ENCODE measurements at places on chromosomes 1 and 21.

DNA sequence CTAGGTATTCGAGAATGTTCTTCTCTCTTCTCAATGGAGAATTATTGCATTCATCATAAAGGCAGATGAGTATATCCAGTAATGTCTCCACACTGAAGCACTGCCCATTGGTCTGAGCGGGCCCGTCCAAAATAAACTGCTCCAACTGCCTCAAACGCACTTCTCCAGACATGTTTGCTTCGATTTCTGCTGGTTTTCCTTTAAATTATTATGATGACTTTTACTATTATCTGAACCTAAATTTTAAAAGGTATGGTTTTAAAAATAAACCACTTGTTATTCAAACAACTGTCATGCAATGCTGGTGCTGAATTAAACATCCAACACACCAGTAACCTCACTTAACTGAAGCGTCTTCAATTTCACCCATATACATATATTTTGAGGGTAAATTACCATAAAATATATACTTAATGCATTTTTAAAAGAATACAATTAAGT, 1.3 kb downstream of the CDC42BPA start:
- no peak for DNase-seq

GRCh38 chr1:38022810-38023209, 10.3 kb downstream of the UTP11 start:
- DNase-seq: no peak

DNA sequence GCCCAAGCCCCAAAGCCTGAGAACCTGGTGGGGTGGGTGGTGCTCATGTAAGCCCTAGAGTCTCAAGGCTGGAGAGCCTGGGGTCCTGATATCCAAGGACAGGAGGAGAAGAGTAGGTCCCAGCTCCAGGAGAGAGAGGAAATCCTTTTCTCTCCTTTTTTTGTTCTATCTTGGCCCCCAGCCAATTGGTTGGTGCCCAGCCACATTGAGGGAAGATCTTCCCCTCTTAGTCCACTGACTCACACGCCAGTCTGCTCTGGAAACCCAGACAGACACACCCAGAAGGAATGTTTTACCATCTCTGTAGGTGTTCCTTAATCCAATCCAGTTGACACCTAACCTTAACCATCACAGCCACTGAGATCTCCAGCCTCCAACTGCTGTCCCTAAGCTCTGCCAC, 16.2 kb upstream of the LIN9 start:
- no peak for DNase-seq

GRCh38 chr1:7111853-7112252, 326.6 kb downstream of the CAMTA1 start:
- no peak for DNase-seq

DNA sequence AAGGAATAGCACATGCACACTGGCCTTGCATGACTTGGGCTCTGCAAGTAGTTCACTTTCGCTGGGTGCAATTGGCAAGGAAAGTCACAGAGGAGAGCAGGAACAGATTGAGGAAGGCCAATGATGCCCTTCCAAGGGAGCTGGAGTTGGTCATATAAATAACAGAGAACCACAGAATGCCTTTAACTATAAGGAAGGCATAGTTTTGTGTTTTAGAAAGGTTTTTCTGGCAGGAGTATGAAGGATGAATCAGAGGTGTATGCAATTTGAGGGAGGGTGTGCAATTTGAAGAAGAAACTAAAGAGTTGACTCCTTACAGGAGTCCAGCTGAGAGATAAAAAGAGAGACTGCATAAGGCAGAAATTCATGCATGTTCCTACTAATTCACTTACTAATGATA, 112.1 kb downstream of the PHTF1 start:
- DNase-seq: no peak

DNA sequence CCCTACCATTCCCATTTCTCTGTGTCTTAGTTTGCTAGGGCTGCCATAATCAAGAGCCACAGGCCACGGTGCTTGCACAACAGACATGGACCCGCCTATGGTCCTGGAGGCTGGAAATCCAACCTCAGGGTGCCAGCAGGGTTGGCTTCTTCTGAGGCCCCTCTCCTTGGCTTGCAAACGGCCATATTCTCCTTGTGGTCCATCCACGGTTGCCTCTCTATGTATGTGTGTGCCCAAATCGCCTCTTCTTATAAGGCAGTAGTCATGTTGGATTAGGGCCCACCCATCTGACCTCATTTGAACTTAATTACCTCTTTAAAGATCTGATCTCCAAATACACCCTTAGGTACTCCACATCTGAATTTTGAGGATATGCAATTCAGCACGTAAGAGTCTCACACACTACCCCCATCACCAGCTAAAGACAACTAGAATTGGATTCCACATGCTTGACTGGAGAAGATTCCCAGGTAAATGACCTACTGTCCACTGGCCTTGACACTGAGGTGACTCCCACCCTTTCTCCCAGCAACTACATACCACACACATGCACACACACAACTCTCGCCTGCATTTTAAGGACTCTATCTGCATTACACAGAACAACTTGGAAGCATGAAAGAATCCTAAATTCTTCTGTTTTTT, 28.3 kb upstream of the TMEM51 start:
- DNase-seq: no peak

DNA sequence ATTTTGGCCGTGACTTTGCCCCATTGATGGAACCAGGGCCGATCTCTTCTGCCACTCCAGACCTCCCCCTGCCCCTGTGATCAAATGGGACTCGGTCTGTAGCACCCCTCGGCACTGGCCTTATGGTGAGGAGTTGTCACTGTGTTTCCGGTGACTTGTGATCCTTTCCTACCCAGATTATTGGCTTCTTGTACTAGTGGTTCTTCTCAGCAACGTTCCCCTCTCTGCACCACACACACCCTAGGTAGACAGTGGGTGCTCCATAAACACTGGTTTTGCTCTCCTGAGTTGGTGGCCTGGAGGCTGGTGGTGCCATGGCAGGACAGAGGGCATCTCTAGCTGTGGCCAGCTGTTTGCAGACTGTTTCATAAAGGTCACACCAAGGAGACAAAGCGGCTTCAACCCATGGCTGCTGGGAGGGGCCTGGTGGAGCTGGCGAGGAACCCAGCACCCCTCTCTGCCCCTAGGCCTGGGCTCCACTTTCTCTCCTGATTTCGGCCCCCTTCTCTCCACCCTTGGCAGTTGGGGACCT, 50.7 kb downstream of the DHRS3 start:
- no peak for DNase-seq

GRCh38 chr1:19087737-19088594, 122.1 kb downstream of the UBR4 start:
- no peak for DNase-seq

DNA sequence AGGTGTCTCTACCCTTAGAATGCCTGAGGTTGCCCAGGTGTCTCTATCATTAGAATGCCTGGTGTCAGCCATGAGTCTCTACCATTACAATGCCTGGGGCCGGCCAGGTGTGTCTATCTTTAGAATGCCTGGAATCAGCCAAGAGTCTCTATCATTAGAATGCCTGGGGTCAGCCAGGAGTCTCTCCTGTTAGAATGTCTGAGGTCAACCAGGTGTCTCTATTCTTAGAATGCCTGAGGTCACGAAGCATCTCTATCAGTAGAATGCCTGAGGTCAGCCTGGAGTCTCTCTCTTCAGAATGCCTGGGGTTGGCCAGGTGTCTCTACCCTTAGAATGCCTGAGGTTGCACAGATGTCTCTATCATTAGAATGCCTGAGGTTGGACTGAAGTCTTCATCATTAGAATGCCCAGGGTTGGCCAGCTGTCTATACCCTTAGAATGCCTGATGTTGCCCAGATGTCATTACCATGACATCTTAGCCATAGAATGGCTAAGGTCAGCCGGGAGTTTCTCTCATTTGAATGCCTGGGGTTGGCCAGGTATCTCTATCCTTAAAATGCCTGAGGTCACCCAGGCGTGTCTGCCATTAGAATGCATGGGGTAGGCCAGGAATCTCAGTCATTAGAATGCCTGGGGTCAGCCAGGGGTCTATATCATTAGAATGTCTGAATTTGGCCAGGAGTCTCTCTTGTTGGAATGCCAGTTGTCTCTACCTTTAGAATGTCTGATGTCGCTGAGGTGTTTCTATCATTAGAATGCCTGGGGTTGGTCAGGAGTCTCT, 44.0 kb downstream of the RNF187 start:
- DNase-seq: no peak

GRCh38 chr1:203969846-203970245, 103.1 kb upstream of the SOX13 start:
- DNase-seq: no peak

- no peak for DNase-seq
Measured at GRCh38 chr1:41485605-41486004, 1.1 kb upstream of the EDN2 start.

DNA sequence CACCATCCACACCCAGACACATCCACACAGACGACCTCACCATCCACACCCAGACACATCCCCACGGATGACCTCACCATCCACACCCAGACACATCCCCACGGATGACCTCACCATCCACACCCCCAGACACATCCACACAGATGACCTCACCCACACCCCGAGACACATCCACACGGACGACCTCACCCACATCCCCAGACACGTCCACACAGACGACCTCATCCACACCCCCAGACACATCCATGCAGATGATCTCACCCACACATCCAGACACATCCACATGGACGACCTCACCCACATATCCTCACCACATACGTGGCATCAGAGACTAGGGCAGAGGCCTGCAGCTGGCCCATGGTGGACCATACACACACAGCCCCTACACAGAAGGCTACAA, 14.7 kb upstream of the FABP3 start:
- no peak for DNase-seq

DNA sequence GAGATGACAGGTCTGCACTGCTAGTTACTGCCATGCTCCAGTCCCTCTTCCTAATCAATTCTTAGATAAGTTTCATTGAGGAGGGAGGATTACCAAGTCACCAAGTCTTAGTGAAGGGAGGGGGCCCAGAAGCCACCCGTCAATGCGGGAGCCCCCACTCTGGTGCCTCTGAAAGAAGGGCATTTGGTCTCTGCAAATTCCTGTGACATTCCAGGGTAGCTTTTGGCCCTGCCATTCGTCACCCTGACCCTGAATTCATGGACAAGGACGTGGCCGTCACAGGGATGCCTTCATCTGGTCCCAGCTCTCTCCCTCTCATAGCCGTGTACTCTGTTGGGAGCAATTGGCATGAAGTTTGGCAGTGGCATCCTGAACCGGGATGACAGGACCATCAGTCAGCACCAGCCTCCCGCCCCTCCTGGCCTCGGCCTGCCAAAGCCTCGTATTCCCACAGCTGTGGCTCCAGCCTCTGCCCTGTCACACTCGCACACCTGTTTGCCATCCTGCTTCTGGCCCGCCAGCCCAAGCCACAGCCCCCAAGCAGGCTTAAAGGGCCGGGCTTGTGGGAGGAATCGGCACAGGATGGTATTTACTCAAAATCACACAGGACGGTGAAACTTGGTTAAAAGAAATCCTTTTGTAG, 150.7 kb downstream of the CLIC6 start:
- DNase-seq: no peak

DNA sequence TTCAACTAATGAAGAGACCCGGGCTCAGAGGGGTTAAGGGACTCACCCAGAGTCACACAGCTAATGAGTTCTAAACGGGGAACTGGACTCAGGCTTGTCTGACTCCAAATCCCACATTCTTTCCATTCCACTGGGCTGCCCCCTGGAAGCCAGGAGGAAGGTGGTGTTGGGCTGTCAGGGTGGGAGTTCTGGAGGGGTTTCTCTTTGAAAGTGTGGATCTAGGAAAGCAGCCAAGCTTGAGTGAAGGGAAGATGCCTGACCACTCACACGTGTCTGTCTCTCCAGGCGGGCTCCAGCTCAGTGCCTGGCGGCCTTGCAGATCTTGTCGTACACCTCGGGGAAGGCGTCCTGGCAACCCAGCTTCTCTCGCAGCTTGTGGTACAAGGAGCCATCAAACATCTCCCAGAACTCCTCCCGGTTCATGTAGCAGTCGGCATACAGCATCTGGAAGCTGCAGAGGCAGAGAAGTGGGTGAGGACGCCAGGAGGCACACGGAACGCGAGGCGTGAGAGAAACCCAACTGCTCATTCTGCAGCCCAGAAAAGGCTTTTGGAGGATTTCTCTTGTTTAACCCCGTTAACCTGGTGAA, 35.0 kb downstream of the DHCR24 start:
- DNase-seq: no peak

- DNase-seq: no peak
Measured at GRCh38 chr1:56289260-56289659, 290.1 kb downstream of the PLPP3 start.

- DNase-seq: no peak
Measured at GRCh38 chr1:224884361-224884801, 45.1 kb upstream of the DNAH14 start.

- no peak for DNase-seq
Measured at GRCh38 chr1:58848818-58849411, 65.1 kb upstream of the JUN start.

- peak; percentile 9 for DNase-seq
Measured at GRCh38 chr1:169044296-169044695, 62.2 kb upstream of the ATP1B1 start.

DNA sequence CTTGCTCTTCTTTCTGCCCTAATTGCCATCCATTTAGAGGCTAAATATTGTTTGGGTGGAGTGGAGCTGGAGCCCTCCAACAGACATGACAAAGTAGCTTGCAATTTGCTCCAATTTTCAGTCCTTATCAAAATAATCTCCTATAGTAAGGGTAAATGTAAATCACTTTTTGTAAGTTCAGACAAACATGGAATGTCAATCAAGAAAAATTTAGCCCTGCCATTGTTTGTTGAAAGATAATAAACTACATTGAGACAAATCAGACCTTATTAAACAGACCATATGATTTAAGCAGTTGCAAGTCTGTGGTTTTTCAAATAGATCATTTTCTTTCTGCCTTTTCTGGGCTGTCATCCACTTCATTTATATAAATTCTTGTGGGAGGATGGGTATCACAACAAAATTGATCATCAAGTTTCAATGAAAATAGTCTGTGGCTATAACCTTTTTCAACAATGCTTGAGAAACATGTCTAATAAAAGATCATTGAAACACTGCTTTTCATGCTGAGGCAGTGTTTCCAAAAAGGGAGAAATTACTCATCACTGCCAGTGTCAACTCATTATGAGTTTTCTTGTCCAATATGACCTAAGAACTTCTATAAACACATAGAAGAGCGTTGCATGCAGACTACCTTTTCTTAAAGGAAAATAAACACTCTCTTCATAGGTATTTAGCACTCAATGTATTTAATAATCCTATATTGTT, 1152.0 kb upstream of the B3GALT2 start:
- DNase-seq: no peak

DNA sequence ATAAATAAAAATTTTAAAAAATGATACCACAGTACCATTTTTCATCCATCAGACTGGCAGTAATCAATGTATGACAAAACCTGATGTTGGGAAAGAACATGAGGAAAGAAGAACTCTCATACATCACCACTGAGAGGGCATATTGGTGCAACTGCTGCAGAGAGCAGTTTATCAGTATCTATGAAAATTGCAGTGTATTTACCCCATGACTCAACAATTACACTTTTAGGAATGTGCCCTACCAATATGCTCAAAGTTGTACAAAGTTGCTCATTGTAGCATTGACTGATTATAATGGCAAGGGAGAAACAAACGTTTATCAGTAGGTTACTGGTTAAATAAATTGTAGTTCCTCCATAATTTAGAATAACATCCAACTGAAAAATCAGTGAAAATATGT, 36.7 kb downstream of the CATSPERE start:
- DNase-seq: no peak

GRCh38 chr1:98870959-98871903, 133.4 kb downstream of the PLPPR5 start:
- no peak for DNase-seq

Data from activated CD4-positive, CD25-positive, alpha-beta regulatory T cell (primary cell).